ENCODE measurements at places on chromosomes 13 and 19.

- no peak for DNase-seq
These were observed 2049.5 kb upstream of the PRR20A start for GRCh38 chr13:55091172-55091571.

DNA sequence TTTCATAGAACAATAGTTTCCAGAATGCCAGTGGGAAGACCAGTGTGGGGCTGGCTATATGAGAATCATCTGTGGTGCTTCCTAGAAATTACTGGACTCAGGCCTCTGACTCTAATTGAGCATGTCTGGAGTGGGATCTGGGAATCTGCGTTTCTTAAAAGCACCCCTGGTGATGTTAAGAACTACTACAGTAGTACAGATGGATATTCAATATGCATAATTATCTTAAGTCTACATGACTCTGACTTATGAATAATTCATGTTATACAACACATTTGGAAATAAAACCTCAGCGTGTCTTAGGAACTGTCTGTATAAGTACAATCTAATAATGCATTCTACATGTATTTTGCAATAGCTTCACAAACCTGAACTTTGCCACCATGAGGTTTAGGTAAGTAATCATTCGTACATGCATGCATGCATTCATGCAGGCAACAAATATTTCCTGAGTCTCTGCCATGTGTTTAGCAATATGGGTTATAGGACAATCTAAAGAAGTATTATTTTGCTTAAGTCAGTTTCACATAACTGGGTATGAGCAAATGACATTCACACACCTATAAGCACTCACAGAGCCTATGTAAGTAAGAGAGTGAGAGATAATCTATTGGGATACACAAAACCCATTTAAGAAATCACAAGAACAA is 62.0 kb downstream of the EPSTI1 start:
- no peak for DNase-seq

DNA sequence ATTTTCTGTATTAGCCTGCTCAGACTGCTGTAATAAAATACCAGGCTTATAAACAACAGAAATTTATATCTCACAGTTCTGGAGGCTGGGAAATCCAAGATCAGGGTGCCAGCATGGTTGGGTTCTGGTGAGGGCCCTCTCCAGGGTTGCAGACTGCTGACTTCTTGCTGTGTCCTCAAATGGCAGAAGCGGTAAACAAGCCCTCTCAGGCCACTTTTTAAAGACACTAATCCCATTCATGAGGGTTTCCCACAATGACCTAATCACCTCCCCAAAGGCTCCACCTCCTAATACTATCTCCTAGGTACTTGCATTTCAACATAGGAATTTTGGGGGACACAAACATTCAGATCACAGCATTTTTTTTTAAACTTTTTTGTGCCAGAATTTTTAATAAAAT is 159.3 kb downstream of the PDS5B start:
- peak; percentile 88 for DNase-seq

DNA sequence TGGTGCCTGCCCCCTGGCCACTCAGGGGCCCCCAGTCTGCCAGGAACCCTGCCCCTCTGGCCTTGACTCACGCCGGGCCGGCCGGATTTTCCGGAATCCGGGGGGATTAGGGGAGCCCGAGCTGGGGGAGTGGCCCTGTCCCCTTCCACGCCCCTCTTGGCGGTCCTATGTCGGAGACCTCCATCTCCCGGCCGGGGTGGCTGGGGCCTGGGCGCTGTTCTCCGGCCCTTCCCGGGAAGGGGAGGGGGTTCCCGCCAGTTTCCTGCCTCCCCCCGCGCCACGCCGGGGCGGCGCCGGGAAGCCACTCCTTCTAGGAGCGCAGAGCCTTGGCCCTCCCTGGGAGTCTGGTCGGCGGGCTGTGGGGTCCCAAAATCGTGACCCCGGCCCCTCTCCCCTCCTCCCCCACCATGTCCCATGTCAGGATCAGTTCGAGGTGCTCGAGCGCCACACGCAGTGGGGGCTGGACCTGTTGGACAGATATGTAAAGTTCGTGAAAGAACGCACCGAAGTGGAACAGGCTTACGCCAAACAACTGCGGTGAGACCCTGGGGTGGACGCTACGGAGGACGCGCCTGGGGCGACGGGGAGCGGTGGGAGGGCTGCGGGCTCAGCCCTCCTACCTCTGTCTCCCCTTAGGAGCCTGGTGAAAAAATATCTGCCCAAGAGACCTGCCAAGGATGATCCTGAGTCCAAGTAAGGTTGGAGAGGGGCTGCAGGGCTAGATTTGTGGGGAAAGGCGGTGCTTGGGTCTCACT is 1.3 kb downstream of the TRIP10 start:
- no peak for DNase-seq

DNA sequence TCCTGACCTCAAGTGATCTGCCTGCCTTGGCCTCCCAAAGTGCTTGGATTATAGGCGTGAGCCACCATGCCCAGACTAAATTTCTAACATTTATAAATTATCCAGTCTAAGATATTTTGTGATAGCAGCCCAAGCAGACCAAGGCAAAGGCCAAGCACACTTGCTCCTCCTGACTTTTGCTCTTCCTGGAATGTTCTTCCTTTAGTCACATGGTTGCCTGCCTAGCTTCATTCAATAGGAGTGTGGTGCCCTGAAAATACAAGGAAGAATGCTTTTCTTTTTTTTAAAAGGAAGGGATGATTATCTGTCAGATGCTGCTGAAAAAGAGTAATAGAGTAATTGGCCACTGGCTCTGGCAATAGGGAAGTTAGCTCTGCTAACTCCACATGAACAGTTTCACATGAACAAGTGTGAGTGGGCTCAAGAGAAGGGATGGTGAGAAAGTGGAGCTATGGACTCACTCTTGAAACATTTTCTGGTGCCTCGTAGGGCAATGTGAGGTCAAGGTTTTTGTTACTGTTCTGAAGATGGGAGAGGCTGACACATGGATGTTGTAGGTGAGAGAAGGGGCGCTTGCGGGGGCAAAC is 47.1 kb downstream of the USPL1 start:
- peak; percentile 41 for DNase-seq

- DNase-seq = peak; percentile 83
These were observed 7.4 kb downstream of the ETHE1 start for GRCh38 chr19:43519436-43520088.

DNA sequence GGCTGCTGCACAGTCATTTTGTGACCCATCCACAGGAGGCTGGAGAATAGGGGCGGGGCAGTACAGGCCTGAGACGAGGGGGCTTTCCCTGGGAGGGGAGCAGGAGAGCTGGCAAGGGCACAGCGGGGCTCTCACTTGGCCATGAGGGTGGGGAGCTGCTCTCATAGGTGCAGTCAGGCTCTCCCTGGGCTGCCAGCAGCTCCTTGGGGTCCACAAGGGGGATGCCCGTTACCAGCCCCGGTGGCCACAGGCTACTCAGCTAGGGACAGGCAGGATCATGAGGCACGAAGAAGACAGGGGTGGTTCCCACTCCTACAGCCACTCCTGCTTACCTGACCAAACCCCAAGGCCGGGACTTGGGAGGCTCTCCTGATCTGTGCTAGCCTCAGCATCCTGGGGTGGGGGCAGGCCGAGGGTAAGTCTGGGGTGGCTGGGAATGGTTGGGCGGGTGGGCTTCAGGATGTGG is 16.5 kb downstream of the ARHGAP33 start:
- no peak for DNase-seq

DNA sequence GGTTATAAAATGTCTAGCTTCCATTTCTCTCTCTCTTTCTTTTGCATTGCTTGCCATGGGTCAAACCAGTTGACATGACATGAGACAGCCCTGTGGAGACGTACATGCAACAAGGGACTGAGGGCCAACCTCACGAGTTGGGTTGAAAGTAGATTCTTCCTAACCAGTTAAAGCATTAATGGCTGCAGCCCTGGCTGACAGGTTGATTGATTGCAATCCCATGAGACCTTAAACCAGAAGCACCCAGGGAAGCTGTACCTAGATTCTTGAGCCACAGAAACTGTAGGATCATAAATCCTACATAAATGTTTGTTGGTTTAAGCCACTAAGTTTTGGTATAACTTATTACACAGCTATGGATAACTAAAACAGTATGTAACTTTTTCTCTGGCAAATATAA is 373.8 kb downstream of the DACH1 start:
- no peak for DNase-seq

Measured in SK-MEL-5 (cell line).